ENCODE measurements at places on chromosomes 5 and 9.

DNA sequence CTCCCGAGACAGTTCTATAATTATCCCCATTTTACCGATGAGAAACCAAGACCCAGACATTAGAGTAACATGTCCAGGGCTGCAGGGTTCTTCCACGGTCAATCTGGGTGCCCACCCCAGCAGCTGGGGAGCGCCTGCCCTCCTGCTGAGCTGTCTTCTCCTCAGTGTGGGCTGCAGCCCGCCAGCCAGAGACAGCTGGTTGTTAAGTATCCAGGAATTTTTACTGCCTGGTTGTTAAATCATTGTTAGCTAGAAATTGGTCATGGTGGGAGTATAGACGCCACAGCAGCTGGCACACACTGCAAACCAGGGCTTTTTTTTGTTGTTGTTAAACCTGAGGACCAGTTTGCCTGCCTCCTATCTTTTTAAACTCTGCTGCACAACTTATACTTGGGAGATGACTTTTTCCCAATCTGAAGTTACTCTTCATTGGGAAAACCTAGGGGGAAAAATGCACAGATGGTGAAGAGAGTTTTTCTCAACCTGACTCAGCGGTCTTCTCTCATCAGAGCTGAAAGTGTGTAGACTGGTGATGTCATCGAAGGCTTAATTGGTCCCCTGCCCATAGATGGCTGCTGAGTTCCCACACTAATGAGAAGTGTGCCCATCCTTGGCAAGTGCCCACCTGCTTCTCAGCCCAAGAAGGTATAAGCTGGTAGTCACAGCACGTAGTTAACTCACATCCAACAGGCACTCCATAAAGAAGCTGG, 208.6 kb downstream of the DRD1 start:
- DNase-seq: no peak

DNA sequence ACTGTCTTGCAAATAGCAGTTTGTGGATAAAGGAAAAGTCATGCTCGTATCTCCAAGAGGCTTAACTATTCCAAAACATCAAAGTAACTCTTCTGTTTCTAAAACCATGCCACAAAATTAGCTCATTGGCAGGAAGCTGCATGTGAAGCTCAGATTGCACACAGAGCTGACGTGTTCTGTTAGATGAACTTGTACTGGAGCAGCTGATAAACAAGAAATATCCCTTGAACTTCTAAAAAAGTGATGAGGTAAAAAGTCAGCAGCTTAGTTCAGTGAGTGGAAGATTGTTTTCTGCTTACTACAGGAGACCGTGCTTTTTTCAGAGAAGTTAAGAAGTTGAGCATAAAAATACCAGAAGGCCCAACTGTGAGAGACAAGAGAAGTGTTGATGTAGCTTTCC, 113.2 kb downstream of the SLC12A2 start:
- no peak for DNase-seq

DNA sequence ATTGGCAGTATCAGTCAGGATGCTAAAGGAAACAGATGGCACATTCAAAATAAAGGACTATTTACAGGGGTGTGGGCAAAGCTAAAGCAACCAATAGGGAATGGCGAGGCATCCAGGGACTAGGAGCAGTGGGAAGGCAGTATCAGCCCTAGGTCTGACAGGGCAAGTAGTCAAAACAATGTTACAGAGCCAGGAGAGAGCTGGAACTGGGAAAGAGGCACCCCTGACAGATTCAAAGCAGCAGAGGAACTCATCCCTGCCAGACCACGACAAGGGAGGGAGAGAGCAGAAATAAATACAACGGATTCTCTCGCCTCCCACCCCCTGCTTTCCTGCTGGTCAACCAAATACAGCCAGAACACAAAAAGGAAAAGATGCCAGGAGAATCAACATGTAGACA, 371.5 kb downstream of the NR2F1-AS1 start:
- no peak for DNase-seq

- DNase-seq: no peak
These were observed 7.2 kb upstream of the ARSI start for GRCh38 chr5:150309886-150310239.

- DNase-seq: no peak
These were observed 1132.6 kb downstream of the MAT2B start for GRCh38 chr5:164637931-164638521.

- no peak for DNase-seq
These were observed 69.5 kb upstream of the OSMR start for GRCh38 chr5:38776149-38776896.

DNA sequence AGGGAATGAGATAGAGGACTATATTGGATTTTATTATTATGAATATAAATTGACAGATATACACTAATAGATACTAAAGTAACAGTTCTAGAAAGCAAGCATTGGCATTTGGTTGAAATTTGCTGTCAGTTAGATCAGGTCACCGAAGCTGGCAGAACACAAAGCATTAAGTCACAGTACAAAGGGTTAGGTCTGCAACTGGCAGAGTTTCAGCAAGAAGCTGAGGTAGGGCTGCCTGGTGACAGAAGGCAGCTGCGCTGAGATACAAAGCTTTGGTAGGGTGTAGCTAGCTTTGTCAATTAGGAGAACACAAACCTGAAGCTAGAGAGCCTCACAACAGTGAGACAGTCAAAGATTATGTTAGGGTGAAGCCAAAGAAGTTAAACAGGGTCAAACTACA, 6.3 kb upstream of the CSNK1G3 start:
- DNase-seq: no peak

GRCh38 chr9:37026931-37027581, 7.0 kb downstream of the PAX5 start:
- no peak for DNase-seq

- no peak for DNase-seq
These were observed 19.8 kb downstream of the CD274 start for GRCh38 chr9:5470122-5470521.

GRCh38 chr5:96235008-96235910, 197.8 kb downstream of the PCSK1 start:
- DNase-seq: no peak

GRCh38 chr5:149639737-149640136, 58.4 kb downstream of the ARHGEF37 start:
- no peak for DNase-seq

- no peak for DNase-seq
These were observed 583 bp downstream of the DIAPH1 start for GRCh38 chr5:141618030-141618803.

- DNase-seq: no peak
These were observed 65.9 kb downstream of the DMRTA1 start for GRCh38 chr9:22512495-22512894.

DNA sequence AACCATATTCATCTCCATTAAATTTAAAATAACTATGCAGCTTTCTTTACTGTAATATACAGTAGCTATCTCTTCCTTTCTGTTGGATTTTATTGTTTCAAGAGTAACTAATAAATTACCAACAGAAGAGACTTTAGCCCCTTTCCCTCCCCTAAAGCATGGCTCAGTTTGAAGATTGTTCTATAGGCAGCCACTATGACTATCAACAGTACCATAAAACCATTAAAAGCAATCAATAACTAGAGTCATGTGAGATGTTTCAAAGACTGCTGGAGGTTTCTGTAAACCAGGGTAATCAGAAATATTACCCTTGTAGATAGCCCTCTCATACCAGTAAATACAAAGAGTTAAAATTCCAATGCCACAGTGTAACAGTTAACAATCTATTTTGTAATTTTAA, 73.0 kb downstream of the TMEM161B start:
- DNase-seq: no peak

GRCh38 chr9:80147866-80148265, 576.1 kb downstream of the TLE4 start:
- DNase-seq: no peak

GRCh38 chr9:30196941-30197340, 2187.5 kb upstream of the ACO1 start:
- DNase-seq: no peak

DNA sequence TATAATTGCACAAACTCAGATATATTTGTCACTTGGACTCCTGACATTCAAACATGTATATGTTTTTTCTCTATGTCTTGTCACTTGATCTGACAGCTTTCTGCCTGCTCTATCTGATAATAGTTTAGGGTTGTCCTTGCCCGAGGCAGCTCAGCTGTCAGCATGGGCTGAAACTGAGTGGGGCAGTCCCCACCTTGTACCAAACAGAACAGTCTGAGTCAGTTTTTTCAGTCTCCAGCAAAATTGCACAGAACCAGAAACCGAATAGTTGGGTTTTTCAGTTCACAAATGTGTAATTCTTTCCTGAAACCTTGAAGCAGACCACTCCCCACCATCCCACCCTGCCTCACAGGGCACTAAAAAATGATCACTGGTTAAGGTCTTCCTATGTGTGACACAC, 9.5 kb upstream of the HAND1 start:
- DNase-seq: no peak

- no peak for DNase-seq
These were observed 127.9 kb downstream of the FAM170A start for GRCh38 chr5:119757276-119757675.

GRCh38 chr5:6488021-6488420, 39.4 kb downstream of the UBE2QL1 start:
- no peak for DNase-seq

DNA sequence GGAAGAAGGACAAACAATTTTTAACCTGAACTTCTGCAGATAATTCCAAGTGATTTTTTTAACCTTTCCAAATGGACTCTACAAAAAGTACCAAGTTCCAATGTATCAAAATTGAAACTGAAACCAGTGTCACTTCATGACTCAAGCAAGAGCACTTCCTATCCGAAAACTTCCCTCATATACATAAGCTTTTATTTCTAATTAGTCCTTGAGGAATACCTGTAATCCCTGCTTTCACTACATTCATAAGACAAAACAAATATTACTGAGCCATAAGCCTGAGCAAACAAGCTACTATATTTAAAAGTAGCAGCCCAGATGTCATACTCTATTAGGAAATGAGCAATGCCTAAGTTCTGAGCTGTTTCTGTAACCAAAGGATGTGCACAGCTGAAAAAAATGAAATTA, 224.4 kb downstream of the EBF1 start:
- DNase-seq: no peak

DNA sequence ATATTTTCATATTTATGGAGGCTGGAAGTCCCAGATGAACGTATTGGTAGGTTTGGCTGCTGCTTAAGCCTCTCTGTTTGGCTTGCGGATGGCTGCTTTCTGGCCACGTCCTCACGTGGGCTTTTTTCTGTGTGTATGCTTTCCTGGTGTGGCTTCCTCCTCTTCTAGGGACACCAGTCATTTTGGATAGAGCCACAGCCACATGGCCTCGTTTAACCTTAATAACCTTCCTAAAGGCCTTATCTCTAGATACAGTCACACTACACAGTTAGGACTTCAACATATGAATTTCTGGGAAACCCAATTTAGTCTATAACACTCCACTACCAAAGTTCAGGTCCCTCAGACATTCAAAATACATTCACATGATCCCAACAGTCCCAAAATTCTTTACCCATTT, 26.9 kb downstream of the NUTM2F start:
- no peak for DNase-seq

DNA sequence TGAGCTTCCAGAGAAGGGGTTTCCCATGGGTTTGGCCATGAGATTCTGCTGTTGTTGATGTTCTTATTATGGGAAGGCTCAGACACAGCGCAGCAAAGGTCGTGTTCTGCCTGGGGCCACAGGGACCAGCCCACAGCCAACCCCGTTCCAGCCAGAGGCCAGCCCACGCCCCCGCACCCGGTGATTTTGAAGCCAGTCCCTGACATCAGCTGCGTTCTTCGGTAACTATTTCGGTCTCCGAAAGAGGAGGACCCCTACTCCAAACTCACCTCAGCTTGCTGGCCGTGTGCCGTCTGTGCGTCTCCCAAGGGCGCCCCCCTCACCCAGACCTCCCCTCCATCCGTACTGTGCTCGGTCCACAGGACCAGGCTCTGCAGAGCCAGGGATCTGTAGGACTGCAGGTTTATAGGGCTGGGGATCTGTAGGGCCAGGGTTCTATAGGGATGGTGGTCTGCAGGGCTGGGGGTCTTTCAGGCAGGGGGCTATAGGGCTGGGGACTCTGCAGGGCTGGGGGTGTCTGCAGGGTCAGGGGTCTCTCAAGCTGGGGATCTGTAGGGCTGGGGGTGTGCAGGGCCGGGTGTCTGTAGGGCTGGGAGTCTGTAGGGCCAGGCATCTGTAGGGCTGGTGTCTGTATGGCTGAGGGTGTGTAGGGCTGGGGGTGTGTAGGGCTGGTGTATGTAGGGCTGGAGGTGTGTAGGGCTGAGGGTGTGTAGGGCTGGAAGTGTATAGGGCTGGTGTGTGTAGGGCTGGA, 11.8 kb downstream of the COL5A1 start:
- DNase-seq: no peak

DNA sequence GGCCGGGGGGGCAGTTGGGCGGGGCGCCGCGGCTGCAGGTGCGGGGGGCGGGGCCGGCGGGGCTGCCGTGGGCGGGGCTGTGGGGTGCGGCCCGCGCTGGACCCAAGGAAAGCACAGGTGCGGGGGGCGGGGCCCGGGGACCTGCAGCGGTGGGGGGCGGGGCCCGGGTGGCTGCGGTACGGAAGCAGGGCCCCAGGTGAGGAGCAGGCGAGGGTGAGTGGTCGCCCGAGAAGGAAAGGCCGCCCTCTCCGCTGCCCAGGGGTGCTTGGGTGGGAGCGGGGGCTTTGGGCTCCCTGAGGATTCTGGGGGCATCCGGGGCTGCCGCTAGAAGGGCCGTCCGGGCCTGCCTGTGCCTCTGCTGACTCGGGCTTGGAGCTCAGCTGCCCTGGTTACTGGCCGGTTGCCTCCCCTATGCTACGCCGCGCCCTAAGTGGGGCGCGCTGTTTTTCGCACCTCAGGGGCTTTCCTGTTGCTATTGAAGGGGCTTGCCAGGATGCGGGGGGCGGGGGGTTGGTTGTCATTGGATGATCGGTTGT, 767 bp downstream of the RALGPS1 start:
- DNase-seq: peak; percentile 28

GRCh38 chr5:168706655-168707069, 127.5 kb upstream of the PANK3 start:
- no peak for DNase-seq

- no peak for DNase-seq
These were observed 52.8 kb upstream of the SLC44A1 start for GRCh38 chr9:105191508-105192121.

GRCh38 chr9:92990461-92990860, 43.1 kb downstream of the FGD3 start:
- no peak for DNase-seq

DNA sequence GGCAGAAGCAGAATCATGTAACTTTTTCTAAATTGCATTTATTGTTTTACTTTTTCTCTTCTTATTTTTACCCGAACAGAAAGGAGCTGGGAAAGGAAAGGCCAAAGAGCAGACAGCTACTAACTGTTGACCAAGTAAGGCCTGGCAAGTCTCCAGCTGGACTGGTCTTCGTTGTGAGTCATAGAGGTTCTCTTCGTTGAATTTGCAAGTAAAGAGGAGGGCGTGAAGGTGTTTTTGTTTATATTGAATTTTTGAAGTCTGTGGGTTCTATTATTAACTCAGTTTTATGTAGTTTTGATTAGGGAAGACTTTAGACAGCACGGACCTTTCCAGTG, 416.5 kb upstream of the CCNH start:
- DNase-seq: no peak

GRCh38 chr5:148799737-148800527, 26.5 kb upstream of the ADRB2 start:
- DNase-seq: no peak

- no peak for DNase-seq
These were observed 329.2 kb downstream of the TMEM167A start for GRCh38 chr5:82747986-82748385.

- DNase-seq: no peak
These were observed 71.5 kb downstream of the SLIT3 start for GRCh38 chr5:169229342-169229892.

GRCh38 chr5:134100283-134101091, 14.0 kb upstream of the TCF7 start:
- peak; percentile 58 for DNase-seq

- DNase-seq: no peak
These were observed 172.7 kb upstream of the KLF9 start for GRCh38 chr9:70587201-70587600.

GRCh38 chr5:18091758-18092157, 457.5 kb downstream of the TAF11L14 start:
- DNase-seq: no peak
